ENCODE measurements at places on chromosomes 1 and 21.

GRCh38 chr1:212794561-212795014, 2.9 kb downstream of the TATDN3 start:
- H3K36me3 ChIP-seq, result no peaks in the 10 kb centered on the region
- H3K4me3 ChIP-seq, result no peak overlapping the region
- peaks cover 8% of the 10 kb centered on the region for H3K4me1 ChIP-seq
- no peaks in the 10 kb centered on the region for H3K27me3 ChIP-seq
- H3K27ac ChIP-seq, result no peak overlapping the region
- no peak for DNase-seq

GRCh38 chr21:36902793-36903192, 63.7 kb downstream of the HLCS start:
- no peaks in the 10 kb centered on the region for H3K4me1 ChIP-seq
- H3K36me3 ChIP-seq, result no peaks in the 10 kb centered on the region
- H3K27me3 ChIP-seq, result no peaks in the 10 kb centered on the region
- H3K27ac ChIP-seq, result no peak overlapping the region
- no peak overlapping the region for H3K4me3 ChIP-seq

DNA sequence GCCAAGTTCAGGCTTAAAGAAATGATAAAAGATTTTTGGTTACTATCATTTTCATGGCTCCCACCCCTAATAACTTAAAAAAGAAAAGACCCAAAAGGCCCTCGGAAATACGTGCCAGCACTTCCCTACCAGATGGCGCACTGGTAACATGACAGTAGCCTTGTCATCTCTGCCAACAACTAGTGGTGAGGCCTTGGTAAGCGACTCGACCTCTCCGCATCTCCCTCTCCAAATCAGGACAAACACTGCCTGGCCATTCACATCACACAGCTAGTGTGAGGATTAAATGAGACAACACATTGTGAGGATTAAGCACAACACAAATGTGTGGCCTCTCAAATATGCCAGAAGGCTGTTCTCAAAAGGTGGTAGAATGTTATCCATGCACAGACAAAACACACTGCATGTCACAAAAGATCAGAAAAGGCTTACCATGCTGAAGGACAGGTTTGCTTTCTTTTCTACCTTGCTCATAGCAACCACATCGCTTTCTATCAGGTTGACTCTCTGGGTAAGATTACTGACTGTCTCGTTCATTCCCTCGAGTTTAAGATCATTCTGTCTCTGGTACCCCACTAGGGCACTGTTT, 16.4 kb downstream of the TEX38 start:
- DNase-seq, result no peak
- H3K27ac ChIP-seq, result no peak overlapping the region
- peaks cover 4% of the 10 kb centered on the region for H3K4me1 ChIP-seq

DNA sequence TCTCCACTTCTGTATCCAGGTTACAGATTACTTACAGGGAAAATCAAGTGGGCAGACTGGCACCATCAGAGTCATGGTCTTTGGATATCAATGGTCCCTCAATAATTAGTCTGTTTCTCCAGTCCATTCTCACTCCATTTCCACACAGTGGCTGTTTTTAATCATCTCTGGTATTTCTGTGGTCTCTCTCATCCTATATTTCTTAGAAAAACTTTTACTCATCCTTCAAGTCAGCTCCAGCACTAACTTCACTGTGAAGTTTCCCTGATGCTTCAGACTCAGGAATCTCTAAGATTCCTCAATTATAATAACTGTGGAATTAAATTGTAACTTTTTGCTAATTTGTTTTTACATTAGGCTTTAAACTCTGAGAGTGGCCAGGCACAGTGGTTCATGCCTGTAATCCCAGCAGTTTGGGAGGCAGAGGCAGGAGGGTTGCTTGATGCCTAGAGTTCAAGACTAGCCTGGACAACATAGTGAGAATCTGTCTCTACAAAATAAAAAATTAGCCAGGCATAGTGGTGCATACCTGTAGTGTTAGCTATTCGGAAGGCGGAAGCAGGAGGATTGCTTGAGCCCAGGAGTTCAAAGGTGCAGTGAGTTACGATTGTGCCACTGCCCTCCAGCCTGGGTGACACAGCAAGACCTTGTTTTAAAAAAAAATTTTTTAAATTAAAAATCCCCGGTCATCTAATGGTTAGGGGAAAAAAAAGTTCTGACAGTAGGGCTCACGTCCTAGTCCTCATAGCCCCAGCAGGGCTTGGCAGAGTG, 10.6 kb downstream of the CD160 start:
- H3K4me1 ChIP-seq, result no peaks in the 10 kb centered on the region
- H3K27ac ChIP-seq, result no peak overlapping the region
- H3K36me3 ChIP-seq, result no peaks in the 10 kb centered on the region
- H3K4me3 ChIP-seq, result no peak overlapping the region
- DNase-seq, result no peak

- no peaks in the 10 kb centered on the region for H3K36me3 ChIP-seq
- H3K27me3 ChIP-seq, result no peaks in the 10 kb centered on the region
- no peak overlapping the region for H3K27ac ChIP-seq
- no peak for DNase-seq
- H3K4me1 ChIP-seq, result no peaks in the 10 kb centered on the region
- no peak overlapping the region for H3K4me3 ChIP-seq
These were observed 188.6 kb downstream of the HS2ST1 start for GRCh38 chr1:87103074-87103473.

DNA sequence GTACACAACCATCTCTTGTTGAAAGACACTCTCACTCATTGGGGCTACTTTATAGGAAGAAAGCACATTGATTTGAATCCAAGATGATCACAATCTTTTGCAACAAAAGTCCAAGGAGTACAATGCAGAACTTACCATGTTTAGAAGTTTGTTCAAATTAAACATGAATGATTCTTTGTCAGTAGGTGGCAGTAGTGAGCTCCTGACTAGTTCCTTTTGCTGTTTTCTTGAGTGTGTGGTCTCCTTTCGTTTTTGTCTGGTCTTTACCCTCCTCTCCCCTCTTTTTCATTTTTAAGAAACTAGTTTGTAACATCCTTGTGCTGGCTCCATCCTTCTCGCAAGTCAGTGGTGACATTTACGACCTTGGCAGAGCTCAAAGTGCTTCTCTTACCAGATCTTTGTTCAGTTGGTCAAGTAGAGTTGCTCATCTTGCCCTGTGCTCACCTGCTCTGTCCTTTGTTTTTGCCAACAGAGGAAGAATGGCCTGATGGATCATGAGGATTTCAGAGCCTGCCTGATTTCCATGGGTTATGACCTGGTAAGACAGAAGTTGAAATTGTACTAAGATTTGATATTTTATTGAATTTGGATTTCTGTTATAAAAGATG, 35.7 kb upstream of the MTR start:
- no peaks in the 10 kb centered on the region for H3K27me3 ChIP-seq
- DNase-seq, result no peak
- no peaks in the 10 kb centered on the region for H3K4me1 ChIP-seq

DNA sequence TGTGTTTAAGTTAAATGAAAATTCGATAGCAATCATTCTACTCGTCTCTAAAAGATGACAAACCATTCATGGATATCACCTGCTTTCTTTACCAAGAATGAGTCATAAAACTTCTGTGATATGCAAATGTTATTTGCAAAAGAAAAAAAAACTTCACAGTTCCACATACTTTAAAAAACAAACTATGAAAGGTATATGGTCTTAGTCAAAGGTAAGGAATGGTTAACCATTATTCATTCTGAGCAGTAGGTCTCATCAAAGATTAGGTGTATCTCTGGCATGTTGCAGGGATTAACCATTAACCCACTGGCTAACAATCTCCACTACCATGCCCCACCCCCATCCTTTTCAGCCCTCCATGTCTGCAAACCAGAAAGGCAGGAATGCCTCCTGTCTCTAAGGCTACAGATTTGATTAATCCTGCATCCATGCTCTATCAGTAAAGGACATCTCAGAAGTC, 44.4 kb downstream of the PTPN14 start:
- H3K4me3 ChIP-seq, result no peak overlapping the region
- H3K27ac ChIP-seq, result no peak overlapping the region
- DNase-seq, result no peak
- no peaks in the 10 kb centered on the region for H3K36me3 ChIP-seq

GRCh38 chr1:160547422-160547821, 24.4 kb upstream of the SLAMF6 start:
- no peak for DNase-seq
- no peaks in the 10 kb centered on the region for H3K27me3 ChIP-seq
- H3K36me3 ChIP-seq, result no peaks in the 10 kb centered on the region
- H3K27ac ChIP-seq, result no peak overlapping the region
- no peak overlapping the region for H3K4me3 ChIP-seq
- H3K4me1 ChIP-seq, result no peaks in the 10 kb centered on the region

- no peaks in the 10 kb centered on the region for H3K4me1 ChIP-seq
- H3K4me3 ChIP-seq, result no peak overlapping the region
- H3K36me3 ChIP-seq, result no peaks in the 10 kb centered on the region
These were observed 61.0 kb downstream of the B3GALT5 start for GRCh38 chr21:39673736-39674135.

DNA sequence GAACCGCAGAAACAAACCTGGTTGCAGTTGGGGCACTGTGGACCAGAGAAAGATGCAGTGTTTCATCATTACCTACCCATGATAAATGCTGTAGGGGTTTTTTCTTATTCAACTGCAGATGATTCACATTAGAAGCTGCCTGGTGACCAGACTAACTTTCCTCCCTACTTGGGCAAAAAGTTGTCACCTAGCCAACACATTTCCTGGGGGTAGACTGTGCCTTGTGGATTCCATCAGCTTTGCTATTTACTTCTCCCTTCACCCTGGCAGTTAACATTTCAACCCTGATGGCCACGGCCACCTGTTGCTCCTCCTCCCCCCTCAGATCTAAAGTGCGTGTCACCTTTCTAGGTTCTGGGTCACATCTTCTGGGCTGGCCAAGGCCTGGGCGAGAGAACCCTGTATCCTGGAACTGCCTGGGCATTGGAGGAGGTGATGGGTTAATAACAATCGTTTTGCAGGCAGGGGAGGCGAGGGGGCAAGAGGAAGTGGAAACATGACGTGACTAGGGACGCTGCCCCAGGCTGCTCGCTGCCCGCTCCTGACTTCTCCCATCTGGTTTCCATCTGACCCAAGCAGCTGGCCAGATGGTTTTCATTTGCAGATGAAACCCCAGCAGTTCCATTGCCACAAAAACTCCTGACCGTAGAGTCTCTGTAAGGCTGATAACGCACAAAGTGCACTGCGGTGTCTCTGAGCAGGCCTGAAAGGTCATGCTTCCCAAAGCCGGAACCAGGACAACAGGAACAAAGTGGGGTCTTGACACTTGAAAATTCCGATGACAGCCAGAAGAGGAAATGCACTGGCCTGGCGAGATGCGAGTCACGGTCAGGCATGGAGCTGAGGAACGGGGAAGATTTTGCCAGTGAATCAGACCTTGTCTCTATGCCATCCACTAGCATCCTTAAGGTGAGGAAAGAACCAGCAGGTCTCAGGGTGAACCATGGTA, 36.6 kb downstream of the CAPZB start:
- H3K36me3 ChIP-seq, result no peaks in the 10 kb centered on the region
- DNase-seq, result peak; percentile 63
- peak overlapping the region; percentile 89 for H3K27ac ChIP-seq
- no peak overlapping the region for H3K4me3 ChIP-seq
- H3K4me1 ChIP-seq, result peaks cover 56% of the 10 kb centered on the region

- H3K27me3 ChIP-seq, result no peaks in the 10 kb centered on the region
- H3K4me3 ChIP-seq, result no peak overlapping the region
- no peak overlapping the region for H3K27ac ChIP-seq
- H3K4me1 ChIP-seq, result no peaks in the 10 kb centered on the region
- no peak for DNase-seq
These were observed 89.9 kb downstream of the TOMM20 start for GRCh38 chr1:235038701-235039100.

GRCh38 chr1:40630488-40631223, 34.8 kb downstream of the RIMS3 start:
- no peak overlapping the region for H3K4me3 ChIP-seq
- no peak overlapping the region for H3K27ac ChIP-seq
- H3K36me3 ChIP-seq, result no peaks in the 10 kb centered on the region
- peaks cover 4% of the 10 kb centered on the region for H3K4me1 ChIP-seq
- DNase-seq, result no peak

- no peak overlapping the region for H3K4me3 ChIP-seq
- H3K36me3 ChIP-seq, result no peaks in the 10 kb centered on the region
- H3K4me1 ChIP-seq, result no peaks in the 10 kb centered on the region
- no peaks in the 10 kb centered on the region for H3K27me3 ChIP-seq
- H3K27ac ChIP-seq, result no peak overlapping the region
- peak; percentile 73 for DNase-seq
These were observed 82.2 kb upstream of the SSX2IP start for GRCh38 chr1:84772428-84772943.
